Choroid plexus epithelial cell (primary cell): ENCODE measurements at places on chromosomes 16 and 17.

- peak; percentile 59 for DNase-seq
These were observed 38.2 kb downstream of the HOXB1 start for GRCh38 chr17:48492401-48493298.

DNA sequence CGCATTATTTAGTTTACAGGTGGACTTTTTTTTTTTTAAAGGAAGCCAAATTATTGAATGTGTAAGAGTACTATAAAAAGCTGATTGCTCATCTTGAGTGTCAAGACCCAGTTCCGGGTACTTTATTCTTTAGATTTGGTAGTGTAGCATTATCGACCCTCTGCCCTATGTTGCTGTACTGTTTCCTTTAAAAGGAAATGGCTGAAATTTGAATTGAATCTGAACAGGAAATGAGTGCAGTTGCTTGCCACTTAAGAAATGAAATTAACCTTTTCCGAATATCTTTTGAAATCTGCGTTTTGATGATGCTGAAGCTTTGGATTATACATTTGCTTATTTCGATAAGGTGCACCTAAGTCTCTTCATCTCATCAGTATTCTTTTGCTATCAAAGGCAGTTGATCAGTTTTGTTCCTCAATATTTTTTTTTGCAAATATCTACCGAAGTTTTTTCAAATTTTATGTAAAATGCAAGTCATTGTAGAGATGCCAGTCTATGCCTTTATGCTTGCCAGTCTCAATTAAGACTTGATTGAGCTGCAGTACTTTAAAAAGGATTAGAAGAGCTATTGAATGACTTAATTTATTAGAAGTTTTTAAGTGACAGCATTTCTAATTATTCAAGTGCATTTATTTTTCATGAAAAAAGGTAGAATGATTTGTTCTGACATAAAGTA, 1.8 kb downstream of the GGNBP2 start:
- DNase-seq = peak; percentile 20

GRCh38 chr16:31083981-31084380, 4.8 kb downstream of the PRSS53 start:
- no peak for DNase-seq

GRCh38 chr17:40075201-40075941, 12.6 kb downstream of the THRA start:
- DNase-seq = peak; percentile 67

DNA sequence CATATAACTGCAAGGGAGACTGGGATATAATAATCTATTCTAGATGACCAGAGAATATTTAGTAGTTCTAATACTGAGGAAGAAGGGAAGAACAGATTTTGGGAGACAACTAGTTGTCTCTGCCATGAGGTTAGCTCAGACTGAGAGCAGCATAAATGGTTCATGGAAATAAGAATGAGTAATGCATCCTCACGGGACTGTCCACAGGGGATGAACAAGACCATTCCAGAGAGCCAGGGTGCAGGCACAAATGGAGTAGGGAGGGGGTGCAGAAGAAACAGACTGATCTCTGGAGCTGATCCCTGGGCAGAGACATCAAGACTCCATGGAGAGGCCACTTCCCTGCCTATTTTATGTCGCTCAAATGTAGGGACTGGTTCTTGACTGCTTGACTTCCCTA, 30.4 kb downstream of the NLRC5 start:
- no peak for DNase-seq

- DNase-seq = no peak
These were observed 32.6 kb downstream of the FOXL1 start for GRCh38 chr16:86610779-86611524.

DNA sequence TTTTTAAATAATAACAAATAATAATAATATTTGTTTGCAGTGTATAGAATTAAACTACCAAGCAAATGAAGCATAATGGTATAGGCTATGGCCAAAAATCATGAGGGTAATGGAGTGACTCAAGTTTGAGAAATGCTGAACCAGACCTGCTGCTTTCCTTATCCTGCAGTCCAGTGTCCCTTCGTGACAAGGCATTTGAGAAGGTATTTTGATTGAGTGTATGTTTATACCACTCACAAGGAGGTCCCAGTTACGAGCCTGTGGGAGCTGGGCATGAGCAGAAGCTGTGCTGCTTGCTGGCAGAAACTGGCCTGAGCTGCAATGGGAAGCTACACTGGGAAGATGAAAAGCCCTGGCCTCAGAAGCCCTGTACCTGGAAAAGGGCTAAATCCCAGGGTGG, 50.3 kb downstream of the GNAO1 start:
- DNase-seq = no peak

DNA sequence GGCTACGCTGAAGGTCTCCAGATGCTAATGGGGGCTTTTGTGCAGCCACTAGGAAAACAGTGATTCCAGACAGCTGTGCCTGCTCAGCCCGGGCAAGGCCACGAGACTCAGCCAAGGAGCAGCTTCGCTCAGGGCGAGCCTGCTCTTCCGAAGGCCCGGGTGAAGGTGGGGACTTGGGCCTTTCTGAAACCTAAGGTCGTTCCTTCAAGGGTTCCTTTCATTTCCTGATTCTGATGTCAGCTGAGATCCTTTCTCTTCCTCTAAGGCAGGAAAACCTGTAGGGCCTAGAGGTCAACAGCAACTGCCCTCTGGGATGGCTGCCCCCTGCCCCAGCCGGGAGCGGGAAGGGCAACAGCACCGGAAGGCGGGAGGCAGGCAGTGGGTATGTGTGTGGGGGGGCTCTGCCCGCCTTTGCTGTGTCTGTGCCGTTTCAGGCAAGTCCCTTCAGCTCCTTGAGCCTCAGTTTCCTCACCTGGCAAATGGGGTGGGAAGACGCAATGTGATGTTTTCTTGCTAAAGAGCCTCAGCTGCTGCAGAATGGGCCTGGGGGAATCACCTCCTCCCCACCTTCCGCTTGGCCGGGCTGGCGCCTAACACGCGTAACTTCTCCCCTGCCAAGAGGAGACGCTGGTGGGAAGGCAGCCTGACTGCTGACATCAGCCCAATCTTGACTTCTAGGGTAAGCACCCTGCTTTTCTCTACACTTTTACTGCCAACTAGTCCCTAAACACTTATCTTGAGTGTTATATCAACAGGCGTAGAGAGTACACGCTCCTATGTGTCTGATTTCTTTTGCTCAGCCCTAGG, 32.8 kb downstream of the IRF8 start:
- DNase-seq = no peak
